ENCODE measurements at places on chromosomes 2 and 18.

- no peak for DNase-seq
Measured at GRCh38 chr2:45130736-45131135, 121.5 kb upstream of the SIX2 start.

GRCh38 chr2:201118961-201119854 is 3.2 kb downstream of the CFLAR start:
- DNase-seq = no peak

DNA sequence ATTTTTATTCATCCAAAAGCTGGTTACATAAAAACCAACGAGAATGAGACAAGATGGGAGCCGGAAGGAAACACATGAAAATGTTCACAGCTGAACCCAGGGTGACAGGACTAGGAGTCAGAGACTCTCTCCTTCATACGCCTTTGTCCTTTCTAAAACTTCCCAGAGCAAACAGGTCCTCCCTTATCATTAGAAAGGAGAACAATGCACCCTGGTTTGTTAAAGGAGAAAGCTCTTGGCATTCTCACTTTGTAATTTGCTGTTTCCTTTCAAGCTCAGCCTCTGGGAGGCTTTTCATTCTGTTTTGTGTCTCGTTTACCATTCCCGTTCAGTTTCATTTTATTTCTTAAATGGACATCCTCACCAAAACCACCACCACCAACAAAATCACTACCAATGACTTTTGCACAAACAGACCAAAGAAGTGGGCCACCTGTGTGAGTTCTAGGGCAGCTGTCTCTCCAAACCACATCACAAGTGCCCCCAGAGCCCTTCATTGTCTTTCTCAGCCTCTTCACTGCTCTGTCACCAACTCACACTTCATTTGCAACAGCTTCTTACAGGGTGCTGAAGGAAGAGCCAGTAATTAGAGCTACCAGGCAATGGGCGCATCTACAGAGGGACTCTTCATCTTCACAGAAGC is 105.3 kb downstream of the HDAC4 start:
- no peak for DNase-seq

DNA sequence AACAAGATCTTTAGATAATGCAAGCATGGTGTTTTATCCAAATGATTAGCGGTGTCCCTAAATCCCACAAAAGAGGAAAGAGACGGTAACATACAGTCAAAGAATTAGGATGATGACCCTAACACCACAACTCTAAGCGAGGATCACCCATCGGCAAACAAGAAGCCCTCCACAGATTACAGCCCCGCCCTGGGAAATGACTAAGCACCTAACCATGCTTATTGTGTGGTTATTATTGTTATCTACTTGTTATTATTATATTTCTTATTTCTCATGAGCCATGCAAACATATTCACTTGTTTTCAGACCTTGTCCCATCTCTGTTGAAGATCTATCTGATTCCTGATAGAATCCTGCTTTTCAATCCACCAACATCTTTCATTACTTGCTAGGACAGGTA is 651.3 kb downstream of the NYAP2 start:
- no peak for DNase-seq

DNA sequence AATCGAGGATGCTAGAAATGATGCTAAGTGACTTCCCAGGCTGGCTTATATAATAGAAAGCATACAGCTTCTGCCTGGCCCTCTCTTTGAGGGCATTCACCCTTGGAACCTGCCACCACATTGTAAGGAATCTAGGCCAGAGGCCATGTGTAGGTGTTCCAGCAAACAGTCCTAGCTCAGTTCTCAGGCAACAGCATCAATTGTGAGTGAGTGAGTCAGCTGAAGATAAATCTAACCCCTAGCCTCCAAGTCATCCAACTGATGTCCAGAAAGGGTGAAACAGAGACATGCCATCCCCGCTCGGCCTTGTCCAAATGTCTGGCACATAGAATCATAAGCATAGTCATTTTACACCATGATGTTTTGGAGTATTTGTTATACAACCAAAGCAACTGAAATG is 324.3 kb upstream of the KLHL14 start:
- DNase-seq = no peak

DNA sequence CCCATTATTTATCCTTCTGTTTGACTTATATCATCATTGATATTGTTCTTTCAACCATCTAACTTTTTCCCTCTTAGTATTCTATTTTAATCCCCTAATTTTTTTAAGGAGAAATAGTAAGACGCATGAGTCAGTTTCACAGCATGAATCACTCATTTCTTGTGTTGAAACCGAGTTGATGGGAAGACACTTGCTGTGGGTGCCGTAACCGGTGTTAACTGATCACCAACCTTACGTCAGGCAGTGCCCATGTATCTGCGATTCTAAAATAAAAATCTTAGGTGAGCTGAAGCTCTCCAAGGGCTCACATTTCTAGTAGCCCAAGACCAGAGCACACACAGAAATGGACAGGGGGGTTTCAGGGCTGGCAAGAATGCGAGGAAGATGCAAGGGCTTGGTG is 348.1 kb downstream of the GALR1 start:
- DNase-seq = no peak

GRCh38 chr2:121513597-121514333 is 16.9 kb upstream of the RNU4ATAC start:
- no peak for DNase-seq

GRCh38 chr2:42771546-42772153 is 7.7 kb upstream of the OXER1 start:
- no peak for DNase-seq

- DNase-seq = no peak
Measured at GRCh38 chr2:67917332-67918054, 145.3 kb downstream of the C1D start.

GRCh38 chr2:55048508-55049042 is 1.7 kb downstream of the RTN4 start:
- no peak for DNase-seq

DNA sequence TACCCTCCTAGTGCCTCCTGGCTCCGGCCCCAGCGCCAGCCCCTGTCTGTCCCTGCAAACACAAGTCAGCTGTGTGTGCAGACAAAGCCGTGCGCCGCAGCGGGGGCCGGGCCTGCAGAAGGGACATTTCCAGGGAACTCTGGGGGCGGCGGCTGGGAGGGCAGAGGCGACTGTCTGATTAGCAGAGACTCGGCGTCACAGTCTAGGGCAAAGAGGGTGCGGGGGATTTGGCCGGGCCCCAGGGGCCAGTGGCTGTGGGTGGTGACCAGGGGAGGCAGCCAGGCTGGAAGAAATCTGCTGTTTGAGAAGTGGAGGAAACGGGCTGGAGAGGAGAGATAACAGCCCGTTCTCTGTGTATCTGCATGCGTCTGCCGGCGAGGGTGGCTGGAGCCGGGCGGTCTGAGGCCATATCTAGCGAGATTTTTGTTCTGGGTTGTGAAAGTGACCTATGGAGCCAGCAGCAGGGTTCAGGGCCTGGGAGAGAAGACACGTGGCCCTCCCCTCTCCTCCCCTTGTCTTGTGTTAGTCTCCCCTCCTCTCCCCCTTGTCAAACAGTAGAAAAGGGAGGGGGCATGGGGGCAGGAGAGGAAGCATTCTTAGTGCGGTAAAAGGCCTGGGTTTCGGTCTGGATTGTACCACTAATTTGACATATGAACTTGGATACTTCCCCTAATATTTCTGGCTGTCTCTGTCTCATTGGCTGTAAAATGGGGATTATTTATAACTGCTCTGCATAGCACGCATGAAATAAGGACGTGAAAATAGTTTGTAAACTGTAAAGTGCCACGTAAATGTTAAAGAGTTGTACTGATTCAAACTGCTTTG is 169.4 kb downstream of the SMAD7 start:
- no peak for DNase-seq

- DNase-seq = no peak
Measured at GRCh38 chr2:220168891-220169546, 541.6 kb downstream of the SLC4A3 start.

GRCh38 chr2:231900972-231901371 is 25.2 kb downstream of the NPPC start:
- no peak for DNase-seq

- DNase-seq = no peak
Measured at GRCh38 chr2:55056024-55056521, 5.8 kb upstream of the RTN4 start.

GRCh38 chr18:963276-963675 is 58.6 kb downstream of the ADCYAP1 start:
- no peak for DNase-seq

- DNase-seq = no peak
Measured at GRCh38 chr2:184215745-184216144, 382.6 kb upstream of the ZNF804A start.

DNA sequence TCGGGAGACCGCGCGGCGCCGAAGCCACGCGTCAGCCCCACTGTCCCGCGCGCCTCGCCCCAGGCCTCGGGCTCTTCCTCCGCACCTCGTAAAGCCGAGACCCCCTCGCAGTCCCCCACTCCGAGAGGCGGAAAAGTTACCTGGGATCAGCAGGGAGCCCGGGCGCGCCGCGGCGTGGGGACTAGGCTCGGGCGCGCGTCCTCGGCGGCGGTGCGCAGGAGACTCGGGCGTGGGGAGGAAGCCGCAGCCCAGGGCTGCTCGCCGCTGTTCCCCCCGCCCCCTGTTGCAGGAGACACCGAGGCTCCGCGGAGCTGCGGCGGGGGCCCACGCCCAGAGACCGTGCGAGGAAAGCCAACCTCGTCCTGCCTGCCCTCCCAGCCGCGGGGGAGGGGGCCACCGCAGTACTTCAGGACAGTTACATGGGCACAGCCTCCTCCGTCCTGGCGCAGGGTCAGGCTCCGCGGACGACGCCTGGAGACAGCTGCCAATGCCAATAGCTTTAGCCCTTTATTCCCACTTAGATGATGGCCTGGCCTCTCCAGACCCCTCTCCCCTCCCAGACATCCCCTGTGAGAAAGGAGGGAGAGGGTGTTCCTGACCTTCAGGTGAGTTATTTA is at the start of gene EPB41L3:
Gene EPB41L3, minus strand, starts transcription at position 225 of the 617 bp plus-strand sequence. CDS start 54,814 bp downstream, outside the sequence.
- no peak for DNase-seq

GRCh38 chr18:23350188-23350587 is 102.9 kb upstream of the RIOK3 start:
- DNase-seq = no peak

DNA sequence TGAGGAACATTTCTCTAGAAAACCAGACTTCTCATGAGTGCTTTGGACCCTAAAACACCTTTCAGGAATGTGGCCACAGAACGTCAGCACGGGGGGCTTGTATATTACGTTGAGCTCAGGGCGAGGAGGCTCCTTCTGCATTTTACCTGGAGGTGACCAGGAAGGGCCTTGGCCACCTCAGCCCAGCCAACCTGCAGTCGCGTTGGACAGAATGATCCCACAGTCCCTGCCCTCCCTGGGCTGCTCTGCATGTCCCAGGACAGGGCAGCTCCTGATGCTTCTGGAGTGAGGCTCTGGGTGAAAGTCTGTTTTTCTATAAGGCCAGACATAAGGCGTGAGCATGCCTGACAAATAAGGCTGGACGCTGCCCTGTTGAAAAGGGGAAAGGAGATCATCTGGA is 121.9 kb downstream of the NDUFA10 start:
- no peak for DNase-seq

DNA sequence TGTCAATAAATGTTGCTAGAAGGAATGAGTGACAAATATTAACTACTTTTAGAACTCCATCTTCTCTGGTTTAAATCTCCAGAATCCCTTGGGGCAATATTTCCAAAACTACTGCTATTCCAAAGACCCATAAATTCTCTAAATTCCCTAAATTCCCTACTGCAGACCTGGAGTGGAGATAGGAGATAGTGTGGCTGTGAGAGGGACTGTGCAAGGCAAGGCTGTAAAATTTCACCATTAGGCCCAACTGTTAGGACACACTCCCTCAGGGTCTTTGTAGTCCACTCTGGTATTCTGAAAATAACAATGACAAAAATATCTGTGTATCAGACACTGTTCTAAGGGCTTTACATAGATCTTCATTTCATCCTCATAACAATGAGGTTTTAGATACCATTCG is 67.9 kb downstream of the MYL12B start:
- no peak for DNase-seq

GRCh38 chr18:72973841-72974240 is 106.1 kb upstream of the NETO1 start:
- DNase-seq = no peak

DNA sequence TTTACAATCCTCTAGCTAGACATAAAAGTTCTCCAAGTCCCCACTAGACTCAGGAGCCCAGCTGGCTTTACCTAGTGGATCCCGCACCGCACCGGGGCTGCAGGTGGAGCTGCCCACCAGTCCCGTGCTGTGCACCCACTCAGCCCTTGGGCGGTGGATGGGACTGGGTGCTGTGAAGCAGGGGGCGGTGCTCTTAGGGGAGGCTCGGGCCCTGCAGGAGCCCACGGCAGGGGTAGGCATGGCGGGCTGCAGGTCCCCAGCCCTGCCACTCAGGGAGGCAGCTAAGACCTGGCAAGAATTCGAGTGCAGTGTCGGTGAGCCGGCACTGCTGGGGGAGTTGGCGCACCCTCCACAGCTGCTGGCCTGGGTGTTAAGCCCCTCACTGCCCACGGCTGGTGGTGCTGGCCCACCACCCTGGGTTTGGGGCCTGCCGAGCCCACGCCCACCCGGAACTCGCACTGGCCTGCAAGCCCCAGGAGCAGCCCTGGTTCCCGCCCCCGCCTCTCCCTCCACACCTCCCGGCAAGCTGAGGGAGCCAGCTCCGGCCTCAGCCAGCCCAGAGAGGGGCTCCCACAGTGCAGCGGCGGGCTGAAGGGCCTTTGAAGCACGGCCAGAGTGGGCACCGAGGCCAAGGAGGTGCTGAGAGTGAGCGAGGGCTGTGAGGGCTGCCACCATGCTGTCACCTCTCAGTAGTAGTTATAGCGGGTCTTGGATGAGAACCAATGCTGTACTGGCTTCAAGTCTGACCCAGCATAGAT is 255.2 kb downstream of the CDH7 start:
- no peak for DNase-seq

- no peak for DNase-seq
Measured at GRCh38 chr2:219560893-219561178, 10.5 kb downstream of the OBSL1 start.

- no peak for DNase-seq
Measured at GRCh38 chr18:23968638-23969604, 45.6 kb upstream of the TTC39C start.

GRCh38 chr18:48800466-48800865 is 150.3 kb downstream of the SMAD7 start:
- no peak for DNase-seq

DNA sequence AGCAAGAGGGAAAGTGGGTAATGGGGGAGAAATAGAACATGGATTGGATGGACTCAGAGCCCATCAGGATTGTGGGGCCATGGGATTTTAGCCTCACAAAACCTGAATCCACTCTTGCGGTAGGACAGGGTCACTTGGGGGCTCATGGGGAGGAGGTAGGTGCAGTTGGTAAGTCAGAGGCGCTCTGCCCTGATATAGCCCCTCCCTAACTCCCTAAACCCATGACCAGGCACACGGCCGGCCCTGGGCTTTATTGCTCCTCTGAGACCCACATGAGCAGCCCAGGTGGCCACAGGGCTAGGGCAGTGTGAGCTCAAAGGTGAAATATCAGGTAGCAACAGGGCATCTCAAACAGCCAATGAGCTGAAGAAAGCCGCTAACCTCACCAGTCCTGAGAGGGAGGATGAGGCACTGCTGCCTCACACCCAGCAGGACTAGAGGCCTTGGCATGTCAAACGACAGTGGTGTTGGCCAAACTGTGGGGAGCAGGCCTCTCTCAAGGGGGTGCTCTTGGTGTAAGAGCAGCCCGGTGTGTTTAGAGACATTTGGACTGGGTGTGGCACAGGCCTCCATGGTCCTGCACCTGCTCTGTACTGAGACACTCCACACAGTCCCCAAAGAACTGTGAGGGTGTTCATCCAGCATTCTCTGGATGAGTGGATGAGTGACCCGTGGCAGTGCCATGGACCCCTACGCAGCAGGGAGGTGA is 90.8 kb upstream of the HS6ST1 start:
- no peak for DNase-seq

GRCh38 chr18:72993250-72993649 is 125.5 kb upstream of the NETO1 start:
- DNase-seq = no peak

- no peak for DNase-seq
Measured at GRCh38 chr2:236818281-236819045, 248.8 kb downstream of the ACKR3 start.
